ENCODE measurements at places on chromosomes 16 and 17.

DNA sequence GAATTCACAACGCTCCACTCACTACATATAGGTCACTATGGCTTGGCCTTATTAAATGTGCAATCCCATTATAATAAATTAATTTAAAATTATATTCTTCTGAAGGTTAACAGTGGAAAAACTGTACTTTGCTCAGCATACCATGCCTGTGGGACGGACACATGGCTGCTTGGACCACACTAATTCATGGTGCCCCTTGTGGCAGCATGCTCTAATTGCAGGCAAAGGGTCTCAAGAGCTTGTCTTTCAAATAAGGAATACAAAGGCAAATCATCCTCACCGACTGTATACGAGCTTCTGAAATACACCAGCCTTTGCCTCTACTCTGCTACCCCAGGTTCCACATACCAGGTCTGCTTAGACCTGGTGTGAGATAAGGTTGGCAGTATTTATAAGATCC is 11.7 kb downstream of the SMPD3 start:
- no peak for DNase-seq

DNA sequence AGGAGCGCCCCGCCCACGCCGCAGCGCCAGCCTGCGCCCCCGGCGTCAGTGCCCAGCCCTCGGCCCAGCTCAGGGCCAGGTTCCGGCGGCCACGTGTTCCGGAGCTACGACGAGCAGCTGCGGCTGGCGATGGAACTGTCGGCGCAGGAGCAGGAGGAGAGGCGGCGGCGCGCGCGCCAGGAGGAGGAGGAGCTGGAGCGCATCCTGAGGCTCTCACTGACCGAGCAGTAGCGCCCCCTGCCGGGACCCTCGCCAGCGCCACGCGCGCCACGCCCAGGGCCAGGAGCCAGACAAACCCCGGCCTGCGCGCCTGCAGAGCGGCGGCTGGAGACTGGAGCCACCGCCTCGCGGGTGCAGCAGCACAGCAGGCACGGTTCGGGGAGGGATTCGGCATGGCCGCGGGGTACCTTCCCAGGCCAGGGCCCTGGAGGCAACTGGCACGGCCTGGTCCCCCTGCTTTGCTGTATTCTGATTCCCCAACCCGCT is 9.3 kb downstream of the CORO6 start:
- DNase-seq: peak; percentile 92

DNA sequence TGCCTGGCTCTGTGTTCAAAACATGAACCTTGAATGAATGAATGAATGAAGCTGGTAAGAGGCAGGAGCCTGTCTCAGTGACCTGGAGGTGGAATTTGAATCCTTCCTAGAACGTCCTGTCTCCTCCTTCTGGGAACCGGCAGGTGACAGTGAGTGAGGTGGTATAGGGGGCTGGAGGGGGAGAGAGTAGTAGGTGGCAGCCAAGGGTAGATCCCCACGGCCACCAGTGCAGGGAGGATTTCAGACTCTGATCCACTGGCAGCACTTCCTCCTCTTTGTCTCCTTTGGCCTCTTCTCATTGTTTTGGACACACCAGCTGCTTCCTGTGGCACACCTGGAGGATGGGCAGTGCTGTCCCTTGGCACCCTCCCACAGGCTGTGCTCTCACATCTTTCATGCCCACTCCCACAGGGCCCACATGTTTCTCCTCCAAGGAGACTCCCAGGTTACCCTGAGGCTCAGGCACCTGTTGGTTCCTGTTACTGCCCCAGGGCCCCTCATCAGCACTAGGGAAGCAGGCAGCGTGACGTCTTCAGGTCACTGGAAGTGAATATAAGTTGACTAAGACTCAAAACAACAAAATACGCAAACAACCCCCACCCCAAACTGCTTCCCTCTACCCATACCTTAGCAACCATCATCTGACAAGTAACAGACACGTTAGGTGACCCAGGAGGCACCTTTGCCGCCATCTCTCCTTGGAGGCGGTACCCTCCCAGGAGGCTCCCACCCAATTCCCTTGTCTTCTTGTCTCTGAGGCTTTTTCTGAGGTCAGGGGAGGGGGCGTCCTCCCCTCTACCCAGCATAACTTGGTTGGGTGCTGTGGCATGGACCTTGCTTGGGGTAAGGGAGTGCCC is 84.6 kb downstream of the N4BP1 start:
- DNase-seq: no peak

DNA sequence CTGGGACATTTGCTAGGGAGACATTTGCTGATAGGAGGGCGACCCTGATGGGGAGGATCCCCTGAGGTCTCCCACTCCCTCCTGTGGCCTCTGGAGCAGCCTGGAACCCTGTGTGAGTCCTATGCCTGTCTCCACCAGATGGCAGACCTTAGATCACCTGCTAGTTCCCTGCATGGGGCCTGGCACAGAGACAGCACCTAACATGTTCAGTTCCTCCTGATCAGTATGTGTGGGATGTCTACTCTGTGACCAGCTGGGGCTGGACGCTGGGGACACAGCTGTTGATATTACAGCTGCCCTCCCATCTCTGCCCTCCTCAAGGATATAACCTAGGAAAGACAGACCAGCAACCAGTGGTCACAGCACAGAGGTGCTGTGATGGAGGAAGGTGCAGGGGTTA is 1.1 kb upstream of the ADCY7 start:
- no peak for DNase-seq

- no peak for DNase-seq
These were observed 52.0 kb downstream of the LDHD start for GRCh38 chr16:75064403-75065148.

DNA sequence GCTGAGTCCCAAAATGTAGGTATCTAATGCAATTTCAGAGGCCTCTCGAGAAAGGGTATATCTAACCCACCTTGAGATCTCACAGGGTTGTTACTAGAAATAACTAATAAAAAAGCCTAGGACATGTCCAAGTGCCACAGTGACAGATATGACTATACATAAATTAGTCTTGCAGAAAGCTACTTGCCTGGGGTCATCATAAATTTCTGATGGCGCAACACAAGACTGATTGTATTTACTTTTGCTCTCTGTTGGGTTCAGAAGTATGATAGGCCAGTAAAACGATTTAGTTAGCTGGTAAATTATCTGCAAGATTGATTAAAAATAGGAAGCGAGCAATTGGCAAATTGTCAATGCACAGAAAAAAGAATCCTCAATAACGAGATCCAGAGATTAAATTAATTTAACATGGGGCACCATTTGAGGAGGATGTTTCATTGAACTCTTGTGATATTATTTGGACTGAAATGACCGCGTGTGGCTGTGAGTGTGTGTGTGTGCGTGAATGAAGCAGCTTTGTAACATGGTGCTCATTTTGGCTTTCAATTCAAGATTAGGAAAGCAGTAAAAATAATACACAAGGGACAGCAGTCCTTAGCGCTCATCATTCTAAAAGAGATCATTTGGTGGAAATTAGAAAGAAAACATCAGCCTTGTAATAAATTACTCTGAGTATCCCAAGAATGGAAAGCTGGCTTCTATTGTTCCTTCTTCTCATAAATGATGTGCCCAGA is 157.4 kb upstream of the ZFHX3 start:
- no peak for DNase-seq

DNA sequence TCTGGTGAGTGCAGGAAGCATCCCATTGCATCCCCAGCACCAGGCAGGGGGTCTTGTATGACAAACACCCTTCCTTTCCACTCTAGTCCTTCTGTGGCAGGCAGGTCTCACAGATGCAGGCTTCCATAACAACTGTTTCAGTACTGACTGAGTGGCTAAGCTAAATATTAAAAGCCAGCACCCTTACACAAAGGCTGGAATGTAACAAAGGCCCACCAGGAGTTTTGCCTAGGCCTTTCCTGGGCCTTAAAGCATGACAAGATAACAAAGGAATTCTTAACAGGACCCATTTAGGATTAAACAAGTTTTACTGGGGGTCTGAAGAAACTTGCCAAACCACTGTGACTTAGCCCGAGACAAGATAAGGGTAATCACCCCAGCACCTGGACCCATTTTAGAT is 228.9 kb upstream of the RPL38 start:
- DNase-seq: no peak

DNA sequence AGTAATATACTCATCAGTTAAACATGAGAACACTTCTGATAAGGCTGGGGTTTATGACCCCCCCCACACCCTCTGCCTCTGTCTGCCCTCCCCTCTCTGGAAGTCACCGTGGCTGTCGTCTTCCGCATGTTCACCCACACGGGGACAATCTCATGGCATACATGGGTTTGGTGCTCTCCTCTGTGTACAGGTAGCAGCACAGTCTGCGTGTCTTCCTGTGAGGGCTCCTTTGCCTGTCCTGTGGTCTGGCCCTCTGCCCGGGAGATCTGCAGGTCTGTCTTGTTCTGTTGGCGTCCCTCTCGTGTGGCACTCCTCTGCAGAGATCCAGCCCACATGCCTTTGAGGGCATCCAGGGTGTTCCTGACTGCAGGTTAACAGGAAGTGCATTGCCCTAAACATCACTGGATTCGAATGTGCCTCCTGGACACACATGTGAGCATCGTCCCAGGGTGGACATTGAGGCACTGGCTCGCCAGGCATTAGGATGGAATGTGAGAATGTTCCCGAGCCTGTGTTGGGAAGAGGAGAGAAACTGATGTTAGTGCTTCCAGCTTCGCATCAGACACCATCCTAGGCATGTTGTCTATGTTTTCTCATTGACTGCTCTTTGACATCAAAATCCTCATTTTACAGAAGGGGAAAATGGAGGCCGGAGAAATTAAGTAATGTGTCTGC is 54.5 kb downstream of the NKD1 start:
- peak; percentile 7 for DNase-seq

DNA sequence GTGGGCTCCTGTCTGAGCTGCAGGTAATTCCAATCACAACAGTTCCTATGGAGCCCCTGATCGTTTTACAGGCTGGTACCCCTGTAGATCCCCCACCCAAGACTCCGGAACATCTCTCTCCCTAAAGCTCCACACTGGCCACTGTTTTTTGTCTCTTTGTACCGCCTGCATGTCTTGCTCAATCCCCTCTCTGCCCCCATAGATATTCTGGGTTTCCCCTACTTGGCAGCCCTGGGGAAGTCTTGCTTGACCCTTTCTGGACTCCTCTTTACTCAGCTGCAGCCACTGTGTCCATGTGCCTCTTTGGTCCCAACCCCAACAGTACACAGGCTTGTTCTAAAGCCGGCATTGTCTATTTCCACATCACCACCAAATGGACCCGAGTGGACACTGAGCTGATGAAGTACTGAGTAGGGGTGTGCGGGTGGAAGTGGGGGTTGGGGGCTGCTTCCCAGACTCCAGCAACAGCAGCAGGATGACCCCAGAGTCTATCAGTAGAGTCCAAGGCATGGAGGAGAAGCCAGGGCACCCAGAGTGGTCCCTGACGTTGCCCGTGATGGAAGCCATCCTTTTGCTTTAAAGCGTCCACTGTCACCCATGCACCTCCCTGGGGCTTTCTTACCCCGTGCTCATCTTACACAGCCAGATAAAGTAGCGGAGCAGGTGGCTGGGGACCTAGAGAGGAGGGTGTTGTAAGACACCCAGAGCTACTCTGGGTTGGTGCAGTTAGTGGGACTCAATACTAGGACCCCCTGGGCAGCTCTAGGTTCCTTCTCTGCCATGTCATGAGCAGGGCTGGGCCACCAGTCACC is 6.4 kb downstream of the CD300LB start:
- DNase-seq: no peak

DNA sequence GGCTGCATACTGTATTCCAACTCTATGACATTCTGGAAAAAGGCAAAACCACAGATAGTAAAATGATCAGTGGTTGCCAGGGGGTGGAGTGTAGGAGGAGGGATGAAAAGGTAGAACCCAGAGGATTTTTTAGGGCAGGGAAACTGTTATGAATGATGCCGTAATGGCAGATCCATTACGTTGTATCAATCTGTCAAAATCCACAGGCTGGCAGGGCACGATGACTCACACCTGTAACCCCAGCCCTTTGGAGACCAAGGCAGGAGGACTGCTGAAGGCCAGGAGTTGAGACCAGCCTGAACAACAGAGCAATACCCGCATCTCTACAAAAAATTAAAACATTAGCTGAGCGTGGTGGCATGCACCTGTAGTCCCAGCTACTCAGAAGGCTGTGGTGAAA is 91.8 kb downstream of the RMI2 start:
- DNase-seq: no peak

GRCh38 chr16:9139965-9140364 is 48.5 kb downstream of the HAPSTR1 start:
- DNase-seq: no peak

DNA sequence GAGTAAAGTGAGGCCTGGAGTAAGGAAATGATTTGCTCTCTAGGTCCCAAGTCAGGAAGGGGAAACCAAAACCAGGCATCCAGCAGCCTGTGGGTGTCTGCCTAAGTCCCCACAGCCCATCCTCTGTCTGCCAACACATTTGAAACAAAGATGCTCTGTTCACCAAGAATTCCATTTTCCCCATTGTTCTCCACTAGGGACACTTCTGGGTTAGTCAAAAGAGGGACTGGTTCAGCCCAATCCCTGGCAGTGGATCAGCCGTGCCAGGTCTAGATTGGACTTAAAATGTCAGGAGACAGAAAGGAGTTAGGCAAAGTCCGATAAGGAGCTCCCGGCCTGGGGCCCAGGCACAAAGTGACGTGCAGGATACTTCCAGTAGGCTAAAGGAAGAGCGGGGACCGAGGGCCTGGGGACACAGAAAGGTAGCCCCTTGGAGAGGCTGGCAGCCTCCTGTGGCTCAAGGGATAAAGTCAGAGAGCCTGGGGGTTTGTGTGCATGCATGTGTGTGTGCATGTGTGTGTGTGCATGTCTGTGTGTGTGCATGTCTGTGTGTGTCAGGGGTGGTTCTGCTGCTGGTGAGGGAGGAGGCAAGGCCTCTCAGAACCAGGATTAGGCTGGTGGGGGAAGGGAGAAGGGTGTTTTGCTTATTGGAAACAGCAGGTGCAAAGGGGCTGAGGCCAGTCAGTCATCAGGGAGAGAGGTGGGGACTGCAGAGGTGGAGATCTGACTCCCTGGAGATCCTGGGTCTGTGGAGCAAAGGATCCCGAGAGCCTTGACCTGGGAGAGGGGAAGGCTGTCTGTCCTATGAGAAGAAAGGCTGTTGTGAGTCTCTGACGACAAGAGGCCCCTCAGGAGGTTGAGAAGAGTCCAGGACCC is 41.7 kb upstream of the IL34 start:
- DNase-seq: no peak

- DNase-seq: no peak
These were observed 337.1 kb downstream of the CNTNAP4 start for GRCh38 chr16:76614269-76614668.

DNA sequence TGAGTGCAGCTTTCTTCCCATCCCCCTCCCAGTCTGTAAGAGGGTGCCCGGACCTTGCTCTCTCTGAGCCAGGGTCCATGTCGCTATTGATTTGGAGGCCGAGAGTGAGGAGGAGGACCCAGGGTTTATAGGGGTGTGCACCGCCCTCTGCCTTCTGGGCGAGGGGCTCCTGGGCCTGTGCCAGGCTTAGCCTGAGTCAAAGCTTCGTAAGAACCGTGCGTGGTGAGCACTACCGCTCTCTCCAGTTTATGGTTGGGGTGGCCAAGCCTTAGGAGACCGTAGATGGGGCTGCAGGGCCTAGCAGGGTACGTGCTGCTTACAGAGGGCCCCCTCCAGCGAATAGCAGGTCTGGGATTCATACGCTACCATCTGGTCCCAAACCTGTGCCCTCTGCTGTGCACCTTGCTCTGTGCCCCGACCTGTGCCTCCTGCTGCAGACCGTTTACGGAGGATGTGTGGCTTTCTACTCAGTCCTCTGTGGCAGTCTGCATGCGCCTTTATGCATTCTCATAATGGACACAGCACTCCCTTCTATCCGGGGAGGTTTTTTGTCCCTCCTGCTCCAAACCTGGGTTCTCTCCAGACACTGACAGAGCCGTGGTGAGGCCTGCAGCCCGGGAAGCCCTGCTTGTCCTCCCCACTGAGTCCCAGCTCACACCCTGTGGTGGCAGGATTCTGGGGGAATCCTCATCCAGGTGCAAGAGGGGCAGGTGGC is 54.7 kb downstream of the PGS1 start:
- DNase-seq: no peak
